ENCODE measurements at places on chromosomes 4 and X.

DNA sequence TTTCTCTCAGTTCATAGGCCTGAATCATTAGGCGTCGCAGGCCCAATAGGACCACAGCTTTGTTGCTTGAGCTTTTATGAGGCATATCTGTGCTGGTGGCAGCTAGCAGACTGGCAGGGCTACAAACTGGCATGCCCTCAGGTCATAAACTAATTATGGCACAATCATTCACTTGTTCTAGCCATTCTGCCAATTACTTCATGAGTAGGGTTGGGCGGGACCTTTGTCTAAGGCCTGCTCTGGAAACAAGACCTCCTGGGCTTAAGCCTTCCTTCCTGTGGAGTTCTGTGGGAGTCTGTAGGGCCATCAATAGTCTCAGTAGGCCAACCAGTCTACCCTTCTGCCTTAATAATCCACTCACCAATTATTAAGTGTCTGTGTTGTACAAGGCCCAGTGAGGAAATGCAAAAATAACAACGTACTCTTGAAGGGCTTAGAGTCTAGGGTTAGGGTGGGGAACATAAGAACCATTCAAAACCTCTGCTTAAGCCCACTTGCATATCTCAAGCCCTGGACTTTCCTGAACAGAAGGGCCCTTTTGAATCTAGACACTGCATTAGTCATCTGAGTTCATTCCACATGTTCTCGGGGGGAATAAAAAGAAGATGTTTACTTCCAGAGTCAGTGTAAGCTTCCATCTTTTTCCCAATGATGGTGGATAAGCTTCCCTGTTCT lies 44.5 kb downstream of the SHROOM4 start:
- DNase-seq, result no peak

- no peak for DNase-seq
These were observed 6.7 kb upstream of the FAM200B start for GRCh38 chr4:15674926-15675325.

DNA sequence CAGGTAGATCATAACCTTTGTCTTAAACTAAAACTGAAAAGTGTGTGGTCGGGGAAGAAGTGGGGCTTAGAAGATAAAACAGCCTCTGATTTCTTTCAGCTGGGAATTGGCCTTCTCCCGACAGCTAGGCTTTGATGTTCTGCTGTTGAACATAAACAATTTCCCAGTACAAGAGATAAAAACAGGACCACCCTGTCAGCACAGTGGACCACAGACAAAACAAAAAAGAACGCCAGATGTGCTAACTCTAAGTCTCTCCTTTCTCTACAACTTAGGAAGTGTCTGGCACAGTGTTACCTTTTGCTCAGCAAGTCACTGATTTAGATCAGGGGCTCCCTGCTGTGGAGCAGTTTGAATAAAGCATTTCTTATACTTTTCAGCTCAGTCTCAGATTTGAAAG lies 87.5 kb upstream of the UXT start:
- DNase-seq, result no peak

- DNase-seq, result peak; percentile 47
These were observed 376.1 kb upstream of the CTSO start for GRCh38 chr4:156329779-156330178.
